Pulmonary artery endothelial cell (primary cell): ENCODE measurements at places on chromosomes 2 and 18. TPM values are rescaled to one million over a fixed set of nuclear protein-coding genes. Genes with fewer than 3 reads are reported as not detected.

CEBPZOS gene
- total RNA-seq = 11.1 and 12.5 TPM in 2 replicates

ZNF804A gene
- not detected in 2 replicates for total RNA-seq

GRCh38 chr2:191657977-191658376, 20.0 kb upstream of the NABP1 start:
- peak; percentile 79 for DNase-seq

- no peak for DNase-seq
These were observed 35.0 kb upstream of the GPR55 start for GRCh38 chr2:230960026-230960425.

GRCh38 chr2:169298007-169298406, 64.3 kb downstream of the LRP2 start:
- no peak for DNase-seq
